ENCODE measurements at places on chromosomes 3 and 15.
A peak's percentile ranks its signal among the peaks of the same experiment; 100 is the strongest.

DNA sequence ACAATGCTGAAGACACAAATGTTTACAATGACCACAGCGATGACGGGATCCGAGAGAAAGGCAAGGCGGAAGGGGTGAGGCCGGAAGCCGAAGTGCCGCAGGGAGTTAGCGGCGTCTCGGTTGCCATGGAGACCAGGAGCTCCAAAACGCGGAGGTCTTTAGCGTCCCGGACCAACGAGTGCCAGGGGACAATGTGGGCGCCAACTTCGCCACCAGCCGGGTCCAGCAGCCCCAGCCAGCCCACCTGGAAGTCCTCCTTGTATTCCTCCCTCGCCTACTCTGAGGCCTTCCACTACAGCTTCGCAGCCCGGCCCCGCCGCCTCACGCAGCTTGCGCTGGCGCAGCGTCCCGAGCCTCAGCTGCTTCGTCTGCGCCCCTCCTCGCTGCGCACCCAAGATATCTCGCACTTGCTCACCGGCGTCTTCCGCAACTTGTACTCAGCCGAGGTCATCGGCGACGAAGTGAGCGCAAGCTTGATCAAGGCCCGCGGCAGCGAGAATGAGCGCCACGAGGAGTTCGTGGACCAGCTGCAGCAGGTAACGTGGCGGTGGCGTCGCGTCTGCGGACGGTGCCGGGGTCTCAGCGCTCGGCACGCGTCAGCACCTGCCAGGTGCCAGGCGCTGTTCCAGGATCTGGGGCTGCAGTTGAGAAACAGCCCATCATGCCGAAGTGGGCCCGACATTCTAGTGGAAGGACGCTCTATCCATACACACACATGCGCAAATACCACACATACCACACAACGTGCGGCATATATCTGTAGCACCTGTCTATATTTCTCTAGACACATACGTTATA is at the start of gene DLEC1:
TSS of gene DLEC1 (plus strand) at position 108 of the 798 bp plus-strand sequence. CDS start at position 126, 18 bp downstream.
- DNase-seq = peak; percentile 76

DNA sequence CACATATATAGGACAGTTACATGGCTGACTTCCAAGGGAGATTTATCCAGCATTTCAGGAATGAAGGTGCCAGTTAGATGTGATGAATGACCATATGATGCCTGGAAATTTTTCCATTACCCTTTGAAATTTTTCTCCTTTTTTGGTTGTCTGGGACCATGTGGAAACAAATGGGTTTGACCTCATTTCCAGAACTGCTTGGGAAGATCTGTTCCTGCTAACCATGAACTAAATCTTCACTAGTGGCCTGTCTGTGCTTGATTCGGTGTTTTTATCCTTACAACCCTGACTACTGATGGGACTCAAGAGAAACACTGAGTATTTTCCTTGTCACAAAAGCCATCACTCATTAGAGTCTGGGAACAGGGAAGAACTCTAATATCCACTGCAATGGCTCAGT is 409.4 kb downstream of the PDCD6IP start:
- DNase-seq = no peak

GRCh38 chr3:8805774-8806173 is 36.4 kb upstream of the OXTR start:
- DNase-seq = no peak

GRCh38 chr3:44478606-44479094 is 1.2 kb upstream of the ZNF445 start:
- DNase-seq = no peak

GRCh38 chr3:120114376-120114775 is 20.1 kb upstream of the GSK3B start:
- DNase-seq = no peak

- DNase-seq = no peak
Measured at GRCh38 chr3:171895291-171895690, 52.1 kb downstream of the TMEM212 start.

DNA sequence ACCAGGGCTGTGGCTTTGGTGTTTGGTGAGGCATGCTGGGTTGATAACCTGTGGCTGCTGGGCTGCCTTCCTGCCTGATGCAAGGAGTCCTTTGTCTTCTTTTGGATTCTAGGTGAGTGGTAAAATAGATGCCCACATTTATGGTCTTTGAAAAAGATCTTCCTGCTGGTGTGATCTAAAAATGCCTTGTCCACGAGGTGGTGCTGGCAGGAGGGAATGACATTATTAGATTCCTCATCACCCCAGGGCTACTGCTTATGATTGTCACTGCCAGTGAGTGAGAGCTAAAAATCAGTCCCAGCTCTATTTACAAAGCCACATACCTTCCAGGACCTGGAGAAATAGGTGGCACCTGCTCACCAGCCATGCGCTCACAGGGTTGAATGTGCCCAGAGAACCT is 355.5 kb upstream of the ROPN1 start:
- no peak for DNase-seq

GRCh38 chr3:190436331-190436730 is 13.4 kb downstream of the TMEM207 start:
- peak; percentile 48 for DNase-seq

DNA sequence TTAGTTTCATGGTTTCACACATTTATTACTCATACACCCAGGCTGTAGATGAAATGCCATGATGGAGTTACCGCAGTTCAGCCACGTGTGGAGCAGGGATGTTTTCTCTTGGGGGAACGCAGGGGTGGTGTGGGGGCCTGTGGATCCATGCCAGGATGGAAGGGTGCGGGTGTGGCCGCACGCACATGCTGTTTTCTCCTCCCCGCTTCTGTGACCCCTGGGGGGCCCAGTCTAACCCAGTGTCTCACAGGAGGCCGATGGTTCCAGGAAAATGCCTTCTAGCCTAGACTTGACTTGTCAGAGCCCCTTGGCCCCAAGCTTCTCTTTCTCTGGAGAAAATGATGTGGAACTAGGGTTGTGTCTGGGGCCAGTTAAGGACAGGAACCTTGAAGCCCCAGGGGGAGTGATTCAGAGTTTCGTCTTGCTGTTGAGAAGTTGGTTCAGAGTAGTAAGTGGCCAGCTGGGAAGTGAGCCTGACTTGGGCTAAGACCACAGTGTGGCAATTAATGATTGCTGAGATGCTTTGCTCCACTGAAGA is 240.4 kb upstream of the BHLHE40 start:
- peak; percentile 76 for DNase-seq

DNA sequence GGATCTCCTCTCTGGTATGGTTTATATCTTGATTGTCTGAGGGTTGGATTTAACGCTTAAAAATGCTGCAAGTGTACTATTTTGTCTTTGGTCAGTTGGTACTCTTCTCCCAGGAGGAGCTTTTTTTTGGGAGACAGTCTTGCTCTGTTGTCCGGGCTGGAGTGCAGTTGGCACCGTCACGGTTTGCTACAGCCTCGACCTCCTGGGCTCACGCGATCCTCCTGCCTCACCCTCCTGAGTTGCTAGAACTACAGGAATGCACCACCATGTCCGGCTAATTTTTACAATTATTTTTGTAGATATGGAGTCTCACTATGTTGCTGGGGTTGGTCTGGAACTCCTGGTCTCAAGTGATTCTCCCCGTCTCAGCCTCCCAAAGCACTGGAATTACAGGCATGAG is 89.5 kb downstream of the FNDC3B start:
- DNase-seq = no peak

- DNase-seq = no peak
Measured at GRCh38 chr15:99657996-99658395, 75.2 kb downstream of the LYSMD4 start.

DNA sequence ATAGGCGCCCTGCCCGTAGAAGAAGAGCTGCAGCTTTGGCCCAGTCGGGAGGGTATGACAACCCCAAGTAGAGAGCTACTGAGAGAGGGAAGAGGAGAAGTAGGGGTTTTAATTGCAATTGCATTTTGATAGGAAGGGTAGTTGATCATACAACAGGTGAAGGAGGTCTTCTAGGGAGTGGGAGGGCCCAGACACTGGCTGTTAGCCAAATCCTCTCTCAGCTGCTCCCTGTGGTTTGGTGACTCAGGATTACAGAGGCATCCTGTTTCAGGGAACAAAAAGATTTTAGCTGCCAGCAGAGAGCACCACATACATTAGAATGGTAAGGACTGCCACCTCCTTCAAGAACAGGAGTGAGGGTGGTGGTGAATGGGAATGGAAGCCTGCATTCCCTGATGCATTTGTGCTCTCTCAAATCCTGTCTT is 408.9 kb upstream of the THBS1 start:
- peak; percentile 75 for DNase-seq

DNA sequence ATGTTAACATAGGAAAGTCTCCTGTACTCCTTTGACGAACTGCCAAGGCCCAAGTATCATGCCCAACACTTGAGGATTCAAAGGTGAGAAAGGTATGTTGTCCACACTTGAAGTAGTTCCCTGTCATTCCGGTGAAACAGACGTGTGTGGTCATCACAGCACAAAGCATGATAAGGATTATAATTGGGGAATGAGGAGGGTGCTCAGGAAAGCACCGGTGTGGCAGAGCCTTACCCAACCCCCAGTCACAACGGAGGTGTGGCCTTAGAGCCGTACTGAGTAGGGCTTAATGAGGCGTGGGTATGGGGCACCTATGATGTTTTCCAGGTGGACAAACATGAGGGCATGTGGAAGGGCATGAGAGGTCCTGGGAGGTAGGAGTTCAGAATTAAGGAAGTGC is 203.0 kb upstream of the NR2E3 start:
- no peak for DNase-seq

DNA sequence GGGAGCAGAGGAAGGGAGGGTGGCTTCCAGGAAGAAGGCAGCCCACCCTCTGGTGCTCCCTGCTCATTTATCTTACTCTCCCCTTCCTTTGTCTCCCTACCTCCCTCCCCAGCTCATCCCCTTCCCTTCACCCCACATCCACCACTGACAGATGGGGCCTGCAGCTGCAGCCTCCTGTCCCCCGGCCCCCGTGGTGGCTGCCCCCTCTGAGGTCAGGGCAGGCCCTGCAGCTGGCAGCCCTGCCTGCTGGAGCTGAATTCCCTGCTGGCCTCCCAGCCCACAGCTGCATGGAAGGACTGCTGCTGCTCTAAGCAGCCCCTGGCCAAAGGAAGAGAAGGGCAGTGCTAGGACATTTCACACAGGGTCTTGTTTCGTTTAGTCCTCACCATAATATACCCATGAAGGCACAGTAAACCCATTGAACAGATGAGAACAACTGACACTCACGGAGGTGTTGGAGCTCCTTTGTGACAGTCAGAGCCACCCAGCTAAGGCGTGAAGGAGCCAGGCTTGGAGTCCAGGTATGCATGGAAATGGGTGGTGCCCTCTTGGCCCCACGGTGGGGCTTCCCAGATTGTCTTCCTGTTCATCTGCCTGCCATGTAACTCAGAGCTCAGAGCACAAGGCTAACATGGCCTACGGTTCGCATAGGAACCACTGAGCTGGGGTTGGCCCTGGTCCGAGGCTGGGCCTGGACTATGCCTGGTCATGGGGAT is 121.7 kb upstream of the PRR20G start:
- DNase-seq = no peak
